Left lung (tissue), 14 donors: ENCODE measurements at places on chromosomes 1 and 21. TPM values are rescaled to one million over a fixed set of nuclear protein-coding genes. Genes with fewer than 3 reads are reported as not detected.

The COL9A2 gene
- total RNA-seq, result 3.4 TPM

The AK5 gene
- 0.29 TPM for total RNA-seq

The GPR25 gene
- total RNA-seq, result 0.52 TPM

The ANKRD65 gene
- 35.2 TPM for total RNA-seq

The ZMYND12 gene
- 3.8 TPM for total RNA-seq

The CFHR2 gene
- not detected for total RNA-seq

The FCRL1 gene
- total RNA-seq, result 0.85 TPM

DNA sequence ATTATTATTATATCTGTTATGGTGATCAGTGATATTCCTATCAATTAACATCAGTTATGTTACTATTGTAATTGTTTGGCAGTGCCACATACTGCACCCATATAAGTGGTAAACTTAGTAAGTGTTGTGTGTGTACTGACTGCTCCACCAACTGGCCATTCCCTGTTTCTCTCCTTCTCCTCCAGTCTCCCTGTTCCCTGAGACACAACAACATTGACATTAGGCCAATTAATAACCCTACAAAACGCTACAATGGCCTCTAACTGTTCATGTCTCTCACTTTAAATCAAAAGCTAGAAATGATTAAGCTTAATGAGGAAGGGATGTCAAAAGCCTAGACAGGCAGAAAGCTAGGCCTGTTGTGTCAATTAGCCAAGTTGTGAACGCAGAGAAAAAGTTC, 6.6 kb upstream of the THRAP3 start:
- no peak overlapping the region for H3K27ac ChIP-seq
- no peak overlapping the region for H3K4me3 ChIP-seq
- no peak for DNase-seq
- H3K4me1 ChIP-seq, result no peaks in the 10 kb centered on the region
- H3K36me3 ChIP-seq, result no peaks in the 10 kb centered on the region

GRCh38 chr1:196577386-196577785, 30.9 kb downstream of the KCNT2 start:
- no peaks in the 10 kb centered on the region for H3K36me3 ChIP-seq
- no peak for DNase-seq
- H3K4me3 ChIP-seq, result no peak overlapping the region
- H3K27ac ChIP-seq, result no peak overlapping the region
- H3K4me1 ChIP-seq, result no peaks in the 10 kb centered on the region

DNA sequence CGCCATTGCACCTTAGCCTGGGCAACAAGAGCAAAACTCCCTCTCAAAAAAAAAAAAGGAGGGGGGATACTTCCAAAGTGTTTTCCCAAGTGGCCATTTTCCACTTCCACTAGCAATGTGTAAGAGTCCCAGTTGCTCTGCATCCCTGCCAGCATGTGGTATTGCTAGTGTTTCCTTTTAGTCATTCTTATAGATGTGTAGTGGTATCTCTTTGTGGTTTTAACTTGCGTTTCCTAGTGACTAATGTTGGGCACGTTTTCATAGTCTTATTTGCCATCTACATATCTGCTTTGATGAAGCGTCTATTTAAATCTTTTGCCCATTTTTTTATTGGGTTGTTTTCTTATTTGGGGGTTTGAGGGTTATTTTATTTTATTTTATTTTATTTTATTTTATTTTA, 31.1 kb downstream of the INAVA start:
- H3K27me3 ChIP-seq, result no peaks in the 10 kb centered on the region
- no peak for DNase-seq
- H3K27ac ChIP-seq, result no peak overlapping the region
- H3K4me3 ChIP-seq, result no peak overlapping the region
- no peaks in the 10 kb centered on the region for H3K36me3 ChIP-seq
- no peaks in the 10 kb centered on the region for H3K4me1 ChIP-seq

DNA sequence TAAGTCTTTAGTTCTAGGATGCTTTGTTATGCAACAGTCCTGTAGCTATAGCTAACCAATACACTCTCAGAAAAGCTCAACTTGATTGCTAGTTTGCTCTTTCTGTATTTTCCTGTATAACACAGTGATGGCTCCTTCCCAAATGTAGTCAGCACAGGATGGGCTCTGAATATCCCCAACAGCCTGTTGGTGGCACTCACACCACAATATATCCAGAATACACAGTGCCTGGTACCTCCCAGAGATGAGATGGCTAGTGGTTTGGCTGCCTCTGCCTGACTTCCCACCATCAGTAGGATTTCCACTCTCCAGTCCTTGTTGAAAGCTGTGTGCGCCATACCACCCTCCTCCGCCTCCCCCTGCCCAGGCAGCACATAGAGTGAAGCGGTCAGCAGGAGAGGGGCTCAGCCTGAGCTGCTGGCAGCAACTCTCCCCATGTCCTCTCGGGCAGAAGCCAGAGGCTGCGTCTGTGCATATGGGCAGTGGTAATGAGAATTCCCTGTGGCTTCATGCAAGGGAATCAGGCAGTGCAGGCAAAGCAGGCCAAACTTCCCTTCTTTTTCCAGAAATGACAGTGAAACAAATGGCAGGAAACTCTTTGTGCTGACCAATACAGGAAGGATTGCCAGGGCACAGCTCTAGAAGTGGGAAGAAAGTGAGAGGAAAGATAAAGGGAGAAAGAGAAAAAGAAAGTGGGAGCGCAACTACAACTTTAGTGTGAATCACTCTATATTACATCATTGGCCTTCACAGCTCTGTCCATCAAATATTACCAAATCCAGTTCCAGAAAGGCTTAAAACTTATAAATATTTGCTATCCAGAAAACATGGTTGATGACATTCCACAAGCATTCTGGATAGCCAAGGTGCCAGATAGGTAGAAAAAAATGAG, 49.7 kb downstream of the LMX1A start:
- no peaks in the 10 kb centered on the region for H3K36me3 ChIP-seq
- H3K4me1 ChIP-seq, result no peaks in the 10 kb centered on the region
- no peak overlapping the region for H3K27ac ChIP-seq
- H3K4me3 ChIP-seq, result no peak overlapping the region
- H3K27me3 ChIP-seq, result no peaks in the 10 kb centered on the region

DNA sequence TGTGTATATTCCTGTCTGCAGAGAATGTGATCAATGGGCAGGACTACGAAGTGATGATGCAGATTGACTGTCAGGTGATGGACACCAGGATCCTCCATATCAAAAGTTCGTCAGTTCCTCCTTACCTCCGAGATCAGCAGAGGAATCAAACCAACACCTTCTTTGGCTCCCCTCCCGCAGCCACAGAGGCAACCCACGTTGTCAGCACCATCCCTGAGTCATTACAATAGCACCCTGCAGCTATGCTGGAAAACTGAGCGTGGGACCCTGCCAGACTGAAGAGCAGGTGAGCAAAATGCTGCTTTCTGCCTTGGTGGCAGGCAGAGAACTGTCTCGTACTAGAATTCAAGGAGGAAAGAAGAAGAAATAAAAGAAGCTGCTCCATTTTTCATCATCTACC, 65.2 kb downstream of the OLFML2B start:
- H3K27ac ChIP-seq, result no peak overlapping the region
- H3K36me3 ChIP-seq, result no peaks in the 10 kb centered on the region
- no peak for DNase-seq
- peaks cover 34% of the 10 kb centered on the region for H3K4me1 ChIP-seq

- H3K36me3 ChIP-seq, result no peaks in the 10 kb centered on the region
- H3K4me1 ChIP-seq, result no peaks in the 10 kb centered on the region
- no peak overlapping the region for H3K27ac ChIP-seq
- peak; percentile 45 for DNase-seq
- H3K4me3 ChIP-seq, result no peak overlapping the region
- H3K27me3 ChIP-seq, result peaks cover 5% of the 10 kb centered on the region
Measured at GRCh38 chr1:2468041-2468472, 8.0 kb upstream of the PLCH2 start.

DNA sequence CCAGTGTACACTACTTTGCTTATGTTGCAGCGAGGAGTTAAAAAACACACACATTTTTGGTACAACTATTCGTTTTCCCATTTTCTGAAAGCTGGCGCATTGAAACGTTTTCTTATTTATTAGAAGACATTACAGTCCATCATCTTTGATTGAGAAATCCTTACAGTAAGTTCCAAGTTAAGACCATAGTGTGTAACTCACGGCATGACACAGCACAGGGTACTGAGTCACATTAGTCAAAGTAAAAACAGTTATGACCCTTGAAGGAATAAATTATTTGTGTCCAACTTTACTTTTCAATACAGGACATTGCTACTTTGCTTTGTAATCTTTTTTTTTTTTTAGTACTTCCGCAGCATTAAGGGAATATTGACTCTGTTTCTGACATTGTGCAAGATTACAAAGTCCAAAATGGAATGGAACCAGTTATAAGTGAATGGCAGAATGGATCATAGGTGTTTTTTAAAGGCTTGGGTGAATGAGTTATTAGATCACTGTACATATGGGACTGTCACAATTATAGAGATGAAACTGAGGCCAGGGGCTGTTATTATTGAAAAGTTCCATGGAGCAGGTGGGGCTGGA, 11.7 kb downstream of the PTGFRN start:
- H3K27me3 ChIP-seq, result no peaks in the 10 kb centered on the region
- H3K27ac ChIP-seq, result no peak overlapping the region
- H3K4me1 ChIP-seq, result no peaks in the 10 kb centered on the region
- no peak overlapping the region for H3K4me3 ChIP-seq
- no peaks in the 10 kb centered on the region for H3K36me3 ChIP-seq
